ENCODE measurements at places on chromosomes 5 and 9.

GRCh38 chr5:13934921-13935320, 9.6 kb downstream of the DNAH5 start:
- DNase-seq: no peak

DNA sequence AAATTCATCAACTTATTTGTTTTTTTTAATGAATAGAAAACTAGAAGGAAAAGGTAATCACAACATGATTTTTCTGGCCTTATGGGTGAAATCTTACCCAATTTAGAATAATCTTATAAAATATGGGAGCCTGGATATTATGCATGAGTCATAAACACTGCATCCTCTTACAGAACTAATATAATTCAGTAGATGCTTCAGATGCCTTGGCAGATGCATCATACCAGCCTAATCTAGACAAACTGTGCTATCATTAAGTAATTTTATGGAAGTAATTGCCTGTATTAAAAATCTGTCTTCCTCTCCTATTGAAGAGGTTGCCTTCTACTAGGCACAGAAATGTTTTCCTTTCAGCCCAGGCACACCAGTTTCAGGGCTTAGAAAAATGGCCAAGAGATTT, 2384.6 kb upstream of the WWC1 start:
- no peak for DNase-seq

GRCh38 chr5:16418471-16418922, 47.1 kb downstream of the ZNF622 start:
- no peak for DNase-seq

GRCh38 chr5:77843570-77844372, 67.6 kb upstream of the TBCA start:
- peak; percentile 36 for DNase-seq

DNA sequence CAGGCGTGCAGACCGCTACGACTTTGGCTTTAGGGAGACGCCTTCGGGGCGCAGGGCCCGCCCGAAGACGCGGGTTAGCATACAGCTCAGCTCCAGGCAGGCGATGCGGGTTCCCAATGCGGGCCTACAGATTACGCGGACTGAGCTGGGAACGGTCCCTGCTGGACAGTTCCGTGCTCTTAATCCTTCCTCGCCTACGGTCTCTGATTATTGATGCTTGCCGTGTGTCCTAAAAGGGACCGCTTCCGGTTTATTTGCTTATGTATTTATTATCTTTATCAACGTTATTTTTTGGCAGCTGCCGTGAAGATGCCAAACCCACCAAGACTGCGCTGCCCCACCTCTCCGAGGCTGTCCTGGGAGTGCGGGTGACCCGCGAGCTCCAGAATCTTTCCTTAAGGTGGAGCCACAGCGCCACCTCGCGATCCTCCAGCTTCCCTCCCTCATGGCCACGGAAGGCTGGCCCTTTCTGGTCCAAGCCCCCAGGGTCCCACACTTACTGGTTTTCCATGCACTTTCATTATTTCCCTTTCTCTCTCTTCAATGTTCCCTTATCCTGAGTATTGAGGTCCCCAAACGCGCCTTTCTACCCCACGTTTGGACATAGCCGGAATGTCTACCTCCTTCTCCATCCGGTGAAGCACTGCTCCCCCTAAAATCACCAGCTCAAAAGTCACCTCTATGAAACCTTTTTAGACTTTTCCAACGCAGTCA, 7.0 kb upstream of the EBF1 start:
- peak; percentile 91 for DNase-seq

- no peak for DNase-seq
These were observed 503.7 kb downstream of the SPATA31D1 start for GRCh38 chr9:82492274-82492673.

GRCh38 chr5:117812861-117813260, 1175.5 kb downstream of the DTWD2 start:
- no peak for DNase-seq

GRCh38 chr5:90055831-90056328, 353.7 kb downstream of the CETN3 start:
- DNase-seq: no peak

DNA sequence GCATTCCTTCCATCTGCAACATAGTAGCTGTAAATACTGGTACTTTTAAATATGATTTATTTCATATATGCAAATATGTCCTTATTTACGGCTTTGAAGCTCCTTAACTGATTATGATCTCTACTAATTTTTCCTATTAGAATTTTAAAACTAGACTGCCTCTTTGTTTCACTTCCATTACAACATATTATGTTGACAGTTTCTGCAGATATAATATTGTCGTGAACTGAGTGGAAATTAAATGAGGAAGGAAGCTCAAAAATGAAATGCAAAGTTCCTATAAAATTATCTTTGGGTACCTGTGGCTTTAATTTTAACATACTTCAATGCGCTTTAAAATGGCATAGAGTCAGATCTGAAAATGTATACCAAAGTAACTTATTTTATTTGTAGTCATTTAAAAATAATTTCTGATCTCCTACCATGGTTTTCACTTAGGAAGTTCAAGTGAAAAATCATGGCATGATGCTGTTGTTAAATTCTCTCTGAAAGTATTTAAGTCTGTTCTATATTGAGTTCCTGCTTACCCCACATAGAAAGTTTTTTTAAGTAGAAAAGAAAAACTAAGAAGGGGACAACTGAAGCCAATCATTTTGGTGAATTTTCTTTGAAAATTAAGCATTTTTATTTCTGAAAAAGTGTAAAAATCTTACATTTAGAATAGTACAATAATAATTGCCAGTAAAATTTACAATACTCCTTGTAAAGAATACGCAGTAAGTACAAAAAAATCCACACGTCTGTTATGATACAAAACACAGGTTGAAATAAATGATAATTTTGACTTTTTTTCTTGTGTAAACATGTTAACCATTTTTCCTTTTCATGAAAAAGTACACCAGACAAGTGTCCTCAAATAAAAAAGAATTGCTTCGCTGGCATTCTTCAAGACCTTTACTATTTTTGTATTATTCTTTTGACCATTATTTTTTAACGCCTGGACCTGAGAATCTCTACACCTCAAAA, 2.6 kb downstream of the FOXD1 start:
- no peak for DNase-seq

DNA sequence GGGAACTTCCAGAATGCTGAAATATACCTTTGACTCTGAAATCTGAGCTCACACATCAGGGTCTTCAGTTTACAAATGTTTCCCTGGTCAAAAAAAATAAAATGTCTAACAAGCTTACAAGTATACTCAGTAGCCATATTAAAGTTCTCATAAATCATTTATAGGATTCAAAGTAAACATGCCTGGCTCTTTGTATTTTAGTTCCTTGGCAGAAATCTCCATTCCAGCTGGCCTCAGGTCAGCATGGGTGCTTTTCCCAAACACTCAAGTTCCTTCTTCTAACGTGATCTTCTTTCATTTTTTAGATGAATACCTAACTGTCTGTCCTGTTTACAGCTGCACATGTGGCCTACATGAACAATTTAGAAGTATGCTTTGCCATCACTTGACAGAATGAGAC, 263.2 kb downstream of the GAS1 start:
- no peak for DNase-seq

DNA sequence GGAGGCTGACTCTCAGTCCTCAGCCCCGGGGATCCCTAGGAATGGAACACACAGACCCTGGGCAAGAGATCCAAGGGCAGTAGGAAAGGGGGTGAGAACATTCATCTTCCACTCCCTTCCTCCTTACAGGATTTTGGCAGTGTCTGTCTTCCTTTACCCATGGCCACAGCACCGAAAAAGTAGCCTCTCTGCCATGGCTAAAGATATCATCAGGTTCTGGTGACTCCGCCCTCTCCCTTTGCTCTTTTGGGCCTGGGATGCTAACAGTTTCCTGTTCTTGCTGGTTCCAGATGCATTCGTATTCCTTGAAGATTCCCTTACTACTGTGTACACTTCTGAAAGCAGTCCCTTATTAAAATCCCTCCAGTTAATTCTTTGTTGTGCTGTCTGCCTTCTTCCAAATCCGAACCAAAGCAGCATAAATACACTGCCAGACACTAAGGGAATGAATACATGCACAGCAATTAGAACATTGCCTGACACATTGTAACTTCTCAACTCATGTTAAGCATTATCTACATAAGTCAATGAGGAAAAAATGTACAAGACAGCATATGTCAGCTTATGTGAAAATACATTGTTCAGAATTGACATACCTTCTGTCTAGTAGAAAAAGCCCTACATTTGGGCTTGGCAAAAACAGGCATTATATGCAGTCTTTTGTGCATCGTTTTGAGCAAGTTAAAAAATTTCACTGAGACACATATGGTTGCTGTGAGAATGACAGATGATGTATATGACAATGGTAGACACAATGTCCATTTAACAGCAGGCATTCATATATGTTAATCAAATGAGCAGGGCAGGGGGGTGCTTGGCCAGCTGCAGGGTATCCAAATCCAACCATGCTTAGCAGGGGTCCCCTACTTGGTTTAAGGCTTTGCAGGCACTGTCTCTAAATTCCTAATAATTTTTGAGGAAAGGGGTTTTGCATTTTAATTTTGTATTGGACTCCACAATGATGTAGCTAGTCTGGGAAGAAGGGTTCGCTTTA, 58.8 kb upstream of the RAI14 start:
- no peak for DNase-seq

DNA sequence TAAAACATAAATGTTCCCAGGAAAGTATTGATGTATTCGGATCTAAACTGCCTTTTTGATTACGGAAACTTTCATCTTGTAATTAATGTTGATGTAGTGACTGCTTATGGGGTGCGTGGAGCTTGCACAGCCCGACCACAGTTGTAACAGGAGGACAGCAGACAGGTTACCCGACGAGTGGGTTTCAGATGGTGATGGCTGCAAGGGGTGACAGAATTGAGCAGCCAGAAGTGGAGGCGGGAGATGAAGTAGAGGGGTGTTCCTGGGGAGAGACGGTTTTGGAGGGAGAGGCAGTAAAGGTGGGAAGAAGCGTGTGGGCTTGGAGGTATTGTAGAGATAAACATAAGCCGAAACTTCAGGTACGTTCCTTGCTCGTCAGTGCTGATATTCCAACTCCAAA, 5.8 kb downstream of the CEP72 start:
- no peak for DNase-seq

GRCh38 chr5:66967102-66967501, 229.5 kb downstream of the CD180 start:
- no peak for DNase-seq

- no peak for DNase-seq
These were observed 60.7 kb upstream of the TSLP start for GRCh38 chr5:111010783-111011182.

- DNase-seq: no peak
These were observed 501.5 kb downstream of the SPATA31D1 start for GRCh38 chr9:82490019-82490499.

DNA sequence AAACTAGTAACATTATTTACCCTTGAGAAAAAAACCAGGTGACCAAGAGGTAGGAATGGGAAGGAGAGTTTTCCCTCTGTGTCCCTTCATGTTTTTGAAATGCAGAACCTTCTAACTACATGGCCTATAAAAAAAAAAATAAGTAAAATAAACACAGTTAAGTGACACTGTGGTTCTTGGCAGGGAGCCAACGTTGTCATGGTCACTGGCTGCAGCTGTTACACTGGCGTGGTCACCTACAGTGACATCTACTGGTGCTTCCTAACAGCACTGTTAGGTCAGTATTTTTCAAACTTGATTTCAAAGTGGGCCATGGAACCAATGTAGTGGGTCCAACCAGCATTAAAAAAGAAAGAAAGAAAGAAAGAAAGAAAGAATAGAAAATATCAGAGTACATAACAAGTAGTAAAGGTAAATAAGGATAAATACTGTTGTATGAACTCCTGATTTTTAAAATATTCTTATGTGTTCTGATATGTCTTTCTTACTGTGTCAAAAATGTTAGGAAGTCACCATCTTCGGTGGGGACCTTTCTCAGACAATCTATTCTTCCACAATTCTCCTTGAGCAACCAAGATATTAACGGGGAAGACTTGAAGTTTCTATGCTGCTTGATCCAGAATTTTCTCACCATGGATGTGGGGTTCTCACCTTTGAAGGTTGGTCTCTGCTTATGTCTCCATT, 59.1 kb upstream of the PJA2 start:
- peak; percentile 87 for DNase-seq

GRCh38 chr9:21305213-21305612, at the start of gene IFNA5:
TSS of gene IFNA5 (minus strand) at chr9:21305313. CDS start at chr9:21305256, 57 bp downstream.
- no peak for DNase-seq

DNA sequence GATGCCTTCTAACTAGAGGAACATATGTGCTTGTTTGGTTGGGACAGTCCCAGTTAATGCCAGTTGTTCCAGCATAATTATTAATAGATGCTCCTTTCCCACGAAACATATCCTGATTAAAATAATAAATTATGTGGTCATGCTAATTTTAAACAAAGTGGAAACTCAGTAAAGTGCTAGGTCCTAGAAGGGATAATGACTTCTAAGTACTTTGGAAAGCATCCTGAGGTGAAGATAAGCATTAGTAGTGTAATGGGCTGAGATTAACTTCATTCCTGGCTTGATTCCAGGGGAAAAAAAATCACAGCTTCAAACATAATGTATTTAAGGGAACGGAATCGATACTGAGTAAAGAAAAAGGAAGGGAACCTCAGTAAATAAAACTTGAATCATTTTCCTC, 213.7 kb upstream of the SNX2 start:
- DNase-seq: no peak

DNA sequence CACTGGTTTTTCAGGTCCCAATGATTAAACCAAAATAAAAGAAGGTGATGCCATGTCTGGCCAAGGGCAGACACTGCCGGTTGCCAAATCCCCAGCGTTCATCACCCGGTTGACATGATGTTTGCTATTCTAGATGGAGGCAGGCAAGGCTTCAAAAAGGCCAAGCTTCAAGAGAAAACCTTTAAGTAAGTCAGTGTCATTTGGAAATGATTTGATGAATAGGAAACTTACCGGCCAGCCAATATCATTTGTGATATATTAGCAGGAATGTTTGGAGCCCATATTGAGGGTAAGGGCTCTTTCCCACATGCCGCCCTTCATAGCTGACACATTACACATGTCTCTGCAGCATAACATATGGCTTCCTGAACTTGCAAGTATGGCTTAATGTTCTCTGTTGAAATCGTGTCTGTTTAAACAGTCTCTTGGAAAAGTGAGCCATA, 89.5 kb upstream of the TTC23L start:
- DNase-seq: no peak

GRCh38 chr5:77957-78804, 13.8 kb upstream of the PLEKHG4B start:
- peak; percentile 33 for DNase-seq

- no peak for DNase-seq
These were observed 86.0 kb downstream of the ZNF608 start for GRCh38 chr5:124660229-124661093.

- no peak for DNase-seq
These were observed 443.0 kb downstream of the PLK2 start for GRCh38 chr5:58016877-58017276.

- no peak for DNase-seq
These were observed 481.0 kb downstream of the RASEF start for GRCh38 chr9:82581935-82582334.

GRCh38 chr5:33588654-33589372, 148.0 kb downstream of the TARS1 start:
- DNase-seq: peak; percentile 56
